ENCODE measurements at places on chromosomes 4 and X. TPM values are rescaled to one million over a fixed set of nuclear protein-coding genes. Genes with fewer than 3 reads are reported as not detected.

ANTXR2 gene
- polyA plus RNA-seq: 4.8 TPM

F8 gene
- 6.1 TPM for polyA plus RNA-seq

CT45A5 gene
- polyA plus RNA-seq: not detected

NRK gene
- 0.12 TPM for polyA plus RNA-seq

CPLX1 gene
- polyA plus RNA-seq: 2.9 TPM

TGIF2LX gene
- not detected for polyA plus RNA-seq

ADH1B gene
- polyA plus RNA-seq: 186 TPM

CLGN gene
- 0.87 TPM for polyA plus RNA-seq

SRD5A3 gene
- 16.6 TPM for polyA plus RNA-seq

KLHL8 gene
- polyA plus RNA-seq: 3.3 TPM

WDR17 gene
- polyA plus RNA-seq: 1.4 TPM

IL15 gene
- polyA plus RNA-seq: 4.7 TPM

TTC29 gene
- polyA plus RNA-seq: 2.6 TPM

PDLIM5 gene
- 26.3 TPM for polyA plus RNA-seq

CXorf66 gene
- not detected for polyA plus RNA-seq

ARHGAP36 gene
- polyA plus RNA-seq: not detected

PPARGC1A gene
- polyA plus RNA-seq: 1.6 TPM

BEND2 gene
- 0.03 TPM for polyA plus RNA-seq

FBXL5 gene
- polyA plus RNA-seq: 77.1 TPM

CXCL3 gene
- polyA plus RNA-seq: 11.3 TPM

PPP2R2C gene
- polyA plus RNA-seq: 0.04 TPM

PROM1 gene
- 12.4 TPM for polyA plus RNA-seq

HPSE gene
- polyA plus RNA-seq: 1.9 TPM

KLB gene
- polyA plus RNA-seq: 0.06 TPM

STAP1 gene
- polyA plus RNA-seq: 0.39 TPM

GUCY1B1 gene
- 9.4 TPM for polyA plus RNA-seq

RENBP gene
- polyA plus RNA-seq: 70.4 TPM

KIAA1210 gene
- polyA plus RNA-seq: not detected

DCAF8L2 gene
- polyA plus RNA-seq: not detected

NWD2 gene
- polyA plus RNA-seq: not detected

TEX11 gene
- not detected for polyA plus RNA-seq

MAGEA11 gene
- not detected for polyA plus RNA-seq

CENPVL3 gene
- not detected for polyA plus RNA-seq

SOD3 gene
- polyA plus RNA-seq: 35.7 TPM

NPFFR2 gene
- polyA plus RNA-seq: not detected

AWAT2 gene
- not detected for polyA plus RNA-seq

C4orf36 gene
- 0.76 TPM for polyA plus RNA-seq

HOPX gene
- 792 TPM for polyA plus RNA-seq

ERAS gene
- 0.24 TPM for polyA plus RNA-seq

F8A2 gene
- polyA plus RNA-seq: not detected

FRMPD3 gene
- 0.20 TPM for polyA plus RNA-seq

CT47B1 gene
- polyA plus RNA-seq: not detected

KLHL15 gene
- polyA plus RNA-seq: 1.7 TPM

BRCC3 gene
- polyA plus RNA-seq: 13.1 TPM

NHS gene
- polyA plus RNA-seq: 0.46 TPM

TNMD gene
- polyA plus RNA-seq: not detected

CCDC120 gene
- polyA plus RNA-seq: 3.8 TPM

UNC5C gene
- polyA plus RNA-seq: 0.68 TPM

CTSO gene
- 8.0 TPM for polyA plus RNA-seq

SHISA3 gene
- polyA plus RNA-seq: 1.00 TPM

CSAG2 gene
- not detected for polyA plus RNA-seq

Measured in lung (tissue), 17 donors.